Smooth muscle cell of the brain vasculature (primary cell): ENCODE measurements at places on chromosomes 13 and 19.

DNA sequence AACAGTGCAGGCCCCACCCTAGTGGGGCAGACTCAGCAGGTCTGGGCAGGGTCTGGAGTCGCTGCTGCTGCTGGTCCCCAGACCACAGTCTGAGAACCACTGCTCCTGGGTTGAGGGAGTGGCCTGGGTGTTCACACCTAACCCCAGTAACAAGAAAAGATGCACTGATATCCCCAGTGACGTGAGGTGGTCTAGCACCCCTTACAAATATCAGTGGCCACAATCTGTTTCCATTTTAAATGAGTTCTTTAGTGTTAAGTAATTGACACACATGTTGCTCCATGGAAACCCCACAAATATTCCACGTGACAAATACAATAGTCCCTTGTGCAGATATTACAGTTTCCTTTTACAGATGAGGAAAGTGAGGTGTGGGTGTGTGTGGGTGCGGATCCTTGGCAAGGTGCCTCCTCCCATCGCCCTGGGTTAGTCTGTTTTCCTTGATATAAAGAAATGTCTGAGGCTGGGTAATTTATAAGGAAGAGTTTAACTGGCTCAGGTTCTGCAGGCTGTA is 96.3 kb upstream of the GPR183 start:
- no peak for DNase-seq

- no peak for DNase-seq
Measured at GRCh38 chr19:3073159-3073563, 10.9 kb upstream of the TLE5 start.

GRCh38 chr13:63367522-63368198 is 1952.0 kb upstream of the PCDH20 start:
- DNase-seq, result no peak

GRCh38 chr13:110008816-110009215 is 222.4 kb upstream of the IRS2 start:
- DNase-seq, result no peak

DNA sequence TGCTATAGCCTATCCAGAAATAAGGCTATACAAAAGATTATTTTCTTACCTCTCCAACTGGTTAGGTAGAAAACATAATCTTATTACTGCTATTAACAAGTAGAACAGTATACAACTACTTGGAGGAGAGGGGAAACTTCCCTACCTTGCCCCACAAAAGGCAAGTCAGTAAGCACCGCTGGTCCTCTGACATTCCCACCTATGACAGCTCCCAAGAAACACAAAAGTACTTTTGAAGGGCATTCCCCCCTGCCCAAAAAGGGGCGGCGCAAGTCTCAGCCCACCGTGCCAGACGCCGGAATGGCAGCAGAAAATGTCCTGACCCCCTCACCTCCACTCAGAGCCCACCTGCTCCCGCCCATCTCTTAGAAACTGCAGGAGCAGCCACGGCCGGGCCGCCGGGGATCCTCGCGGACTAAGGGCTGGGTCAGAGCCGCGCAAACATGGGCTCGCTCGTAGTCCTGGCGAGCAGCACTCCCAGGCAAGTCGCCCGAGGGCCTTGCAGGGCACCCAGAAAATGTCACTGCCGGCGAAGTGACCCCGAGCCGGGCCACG is 437 bp downstream of the SUCLA2 start:
- DNase-seq, result no peak

- DNase-seq, result no peak
Measured at GRCh38 chr13:33636243-33636642, 181.7 kb upstream of the RFC3 start.

DNA sequence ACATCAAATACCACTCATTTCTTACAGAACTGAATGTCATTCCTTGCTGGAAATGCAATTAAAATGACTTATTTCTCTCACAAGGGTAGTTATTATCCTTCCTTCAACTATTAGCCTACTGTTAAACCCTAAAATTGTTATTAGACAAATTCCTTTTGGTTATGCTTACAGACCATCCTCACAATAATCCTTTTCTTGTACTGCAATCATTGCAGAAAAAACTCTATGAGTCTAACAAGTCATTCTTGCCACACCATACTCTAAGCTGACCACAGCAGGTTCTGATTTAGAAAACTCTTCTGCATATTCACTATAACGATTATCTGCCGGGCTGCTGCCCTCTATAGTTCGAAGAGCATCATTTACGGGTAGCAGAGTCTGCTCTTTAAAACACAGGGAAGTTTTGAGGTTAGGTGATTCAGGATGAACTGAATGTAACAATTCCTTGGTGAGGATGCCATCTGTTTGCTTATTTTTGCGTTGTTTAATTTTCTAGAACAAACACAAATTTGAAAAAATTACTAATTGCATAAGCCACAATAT is 38.2 kb downstream of the MTMR6 start:
- no peak for DNase-seq

DNA sequence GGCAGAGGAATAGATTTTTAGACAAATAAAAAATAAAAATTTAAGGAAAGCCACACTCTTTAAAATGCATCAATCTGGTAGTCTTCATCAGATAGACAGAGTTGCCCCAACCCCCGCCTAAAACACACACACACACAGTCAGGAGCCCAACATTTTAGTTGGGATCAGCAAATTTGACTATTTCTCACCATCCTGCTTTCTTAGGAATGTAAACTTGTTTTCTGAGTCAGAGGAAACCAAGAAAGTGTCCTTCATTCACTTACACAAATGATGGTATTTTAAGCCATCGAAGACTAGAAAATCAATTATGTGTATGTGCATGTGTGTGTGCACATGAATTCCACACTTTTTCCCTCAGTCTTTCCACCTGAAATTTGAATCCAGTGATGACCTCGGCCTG is 1657.5 kb downstream of the SLITRK1 start:
- no peak for DNase-seq

- DNase-seq, result no peak
Measured at GRCh38 chr13:24032252-24032651, 128.3 kb upstream of the SPATA13 start.

DNA sequence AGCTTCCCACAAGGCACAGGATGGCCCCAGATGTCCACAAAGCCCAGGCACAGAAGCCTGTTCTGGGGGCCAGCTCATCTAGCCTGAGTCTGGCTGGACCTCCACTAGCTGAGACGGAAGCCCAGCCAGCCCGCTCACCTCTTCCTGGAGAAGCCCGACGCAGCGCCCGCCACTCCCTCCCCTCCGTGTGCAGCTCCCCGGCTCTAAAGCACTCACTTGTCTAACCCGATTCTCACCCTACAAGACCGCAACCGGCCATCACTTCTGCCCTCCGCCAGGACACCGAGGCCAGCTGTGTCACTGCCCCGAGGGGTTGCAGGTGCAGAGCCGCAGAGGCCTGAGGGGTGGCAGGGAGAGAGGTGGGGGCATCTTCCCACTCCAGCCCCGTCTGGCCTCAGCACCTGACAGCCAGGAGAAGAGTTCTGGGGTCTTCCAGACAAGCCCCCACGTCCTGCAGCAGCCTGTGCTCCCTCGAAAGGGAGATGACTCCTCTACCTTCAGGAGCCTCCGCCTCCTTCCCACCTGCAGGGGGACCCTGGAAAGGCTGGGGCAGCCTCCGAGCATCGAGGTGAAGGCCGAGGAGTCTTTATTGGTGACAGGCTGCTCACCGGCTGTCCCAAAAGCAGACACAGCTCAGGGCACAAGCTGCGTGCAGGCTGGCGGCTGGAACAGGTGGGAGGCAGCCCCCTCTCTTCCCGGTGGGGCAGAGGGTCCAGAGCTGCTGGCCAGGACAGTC is 5.9 kb upstream of the DIRAS1 start:
- no peak for DNase-seq

DNA sequence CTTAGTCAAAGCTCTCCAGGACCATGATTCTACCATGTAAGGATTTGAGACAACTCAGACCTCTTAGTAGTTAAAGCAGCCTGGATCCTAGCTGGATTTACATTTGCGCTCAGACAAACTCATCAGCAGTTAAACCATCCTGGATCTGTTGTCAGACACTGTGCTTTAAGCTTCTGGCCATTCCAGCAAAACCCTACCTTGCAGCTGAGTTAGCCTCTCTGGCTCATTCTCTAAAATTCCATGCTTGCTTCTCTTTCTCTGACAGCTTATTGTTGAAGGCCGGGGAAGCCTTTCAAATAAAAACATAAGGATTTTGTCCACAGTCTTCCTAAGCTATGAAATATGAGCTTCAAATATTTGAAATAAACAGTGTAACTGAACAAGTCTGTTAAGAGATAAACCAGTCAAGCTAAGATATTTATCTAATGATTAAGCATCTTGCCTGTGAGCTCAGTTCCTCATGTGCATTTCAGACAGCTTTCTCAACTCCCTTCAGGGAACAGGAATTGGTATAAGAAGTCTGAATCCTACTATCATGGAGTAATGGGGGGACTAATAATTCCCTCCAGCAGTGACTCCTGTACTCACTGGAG is 89.3 kb downstream of the SLAIN1 start:
- no peak for DNase-seq

GRCh38 chr19:16070366-16070990 is 5.8 kb upstream of the TPM4 start:
- no peak for DNase-seq

GRCh38 chr19:40780582-40780981 is 2.5 kb downstream of the RAB4B start:
- no peak for DNase-seq

DNA sequence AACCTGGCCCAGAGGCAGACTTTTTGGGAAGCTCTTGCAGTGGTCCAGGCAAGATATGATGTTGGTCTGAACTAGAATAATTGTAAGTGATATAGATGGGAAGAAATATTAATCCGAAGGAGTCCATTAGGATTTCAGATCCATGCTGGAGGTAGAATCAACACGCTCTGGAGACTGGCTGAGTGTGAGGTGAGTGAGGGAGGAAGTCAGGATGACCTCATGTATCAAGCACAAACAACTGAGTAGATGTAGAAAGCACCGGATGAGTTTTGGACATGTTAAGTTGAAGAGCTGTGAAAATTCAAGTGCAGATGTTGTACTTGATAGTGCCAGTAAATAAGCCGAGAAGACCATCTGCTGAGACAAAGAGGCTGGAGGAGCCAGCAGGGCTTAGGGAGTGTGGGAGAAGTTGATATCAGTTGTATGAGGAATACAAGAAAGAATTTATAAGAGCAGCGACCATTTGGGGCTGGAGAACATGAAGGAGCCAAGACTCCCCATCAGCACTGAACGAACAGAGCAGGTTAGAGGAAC is 5.3 kb upstream of the CNMD start:
- no peak for DNase-seq

GRCh38 chr19:46859637-46860124 is 1.1 kb upstream of the ARHGAP35 start:
- no peak for DNase-seq

DNA sequence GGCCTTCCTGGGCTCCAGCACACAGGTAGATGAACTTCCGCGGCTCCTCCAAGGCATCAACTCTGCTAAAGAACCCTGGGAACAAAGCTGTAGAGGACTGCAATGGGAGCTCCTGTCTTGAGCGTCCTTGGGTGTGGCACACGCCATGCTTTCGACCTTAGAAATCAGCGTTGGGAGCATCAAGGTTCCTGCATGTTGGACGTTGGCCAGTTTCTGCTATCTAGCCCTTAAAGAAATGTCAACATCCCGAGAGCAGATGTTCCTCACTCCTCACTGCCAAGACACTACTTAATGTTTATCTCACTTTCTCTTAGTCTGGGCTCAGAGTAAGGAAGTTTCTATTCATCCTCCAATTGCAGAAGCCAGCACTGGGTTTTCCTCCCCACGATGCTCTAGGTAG is 70.6 kb upstream of the MEDAG start:
- no peak for DNase-seq

GRCh38 chr13:109427148-109427547 is 359.2 kb downstream of the IRS2 start:
- DNase-seq, result no peak

DNA sequence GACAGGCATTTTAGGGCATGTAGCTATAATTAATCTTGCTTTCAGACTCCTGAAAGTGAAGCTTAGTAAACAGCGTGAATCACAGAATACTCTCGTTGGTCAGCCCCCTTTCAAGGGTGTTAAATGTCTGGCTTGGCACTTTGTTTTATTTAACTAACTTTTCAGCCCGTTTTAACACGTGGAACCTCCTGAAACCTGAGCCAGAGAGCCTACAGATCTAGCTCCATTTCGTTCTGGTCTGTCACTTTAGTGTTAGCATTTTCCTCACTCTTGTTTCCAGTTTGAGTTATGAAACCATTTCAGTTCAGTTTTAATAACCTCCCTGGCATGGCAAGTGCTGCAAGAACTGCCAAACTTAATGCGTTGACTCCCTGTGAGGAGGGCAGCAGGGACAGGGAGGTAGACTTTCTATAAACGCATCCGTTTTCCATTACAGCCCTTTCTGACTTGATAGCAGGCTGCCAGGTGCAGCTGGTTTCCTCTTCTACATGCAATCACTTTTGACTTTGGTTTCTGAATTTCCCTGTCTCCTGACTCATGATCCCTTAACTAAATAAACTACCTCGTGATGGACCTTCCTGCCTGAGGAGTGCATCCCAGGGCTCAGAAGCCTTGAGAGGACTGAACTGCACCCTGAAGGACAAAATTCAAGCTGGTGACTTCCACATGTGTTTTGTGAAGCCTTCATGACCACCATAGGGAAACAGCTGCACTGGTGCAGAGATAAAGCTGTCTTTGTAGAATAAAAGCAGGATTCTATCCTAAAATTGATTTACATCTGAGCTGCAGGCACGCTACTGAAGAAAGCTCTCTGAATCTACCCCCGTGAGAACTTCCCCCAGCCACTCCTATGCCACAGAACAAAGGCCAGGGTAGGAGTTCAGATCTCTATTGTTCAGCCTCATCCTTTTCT is 192.6 kb downstream of the DLEU7 start:
- DNase-seq, result no peak

DNA sequence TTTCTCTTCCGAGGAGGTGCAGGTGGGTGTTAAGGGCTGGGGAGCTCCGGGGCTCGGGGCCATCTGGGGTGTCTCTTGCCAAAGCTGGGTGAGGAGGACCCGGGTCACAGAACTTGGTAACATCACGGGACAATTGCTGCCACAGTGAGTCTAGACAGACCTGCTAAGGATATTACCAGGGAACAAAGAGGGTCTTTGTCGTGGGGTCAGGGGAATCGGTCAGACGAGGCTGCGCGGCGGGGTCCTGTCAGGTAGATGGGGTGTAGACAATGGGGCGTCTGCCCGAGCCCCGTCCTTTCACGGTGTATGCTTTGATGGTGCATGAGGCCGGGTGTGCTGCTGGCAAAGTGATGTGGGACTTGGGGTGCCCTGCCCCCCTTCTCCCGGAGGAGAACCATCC is 7.8 kb downstream of the PGPEP1 start:
- no peak for DNase-seq

DNA sequence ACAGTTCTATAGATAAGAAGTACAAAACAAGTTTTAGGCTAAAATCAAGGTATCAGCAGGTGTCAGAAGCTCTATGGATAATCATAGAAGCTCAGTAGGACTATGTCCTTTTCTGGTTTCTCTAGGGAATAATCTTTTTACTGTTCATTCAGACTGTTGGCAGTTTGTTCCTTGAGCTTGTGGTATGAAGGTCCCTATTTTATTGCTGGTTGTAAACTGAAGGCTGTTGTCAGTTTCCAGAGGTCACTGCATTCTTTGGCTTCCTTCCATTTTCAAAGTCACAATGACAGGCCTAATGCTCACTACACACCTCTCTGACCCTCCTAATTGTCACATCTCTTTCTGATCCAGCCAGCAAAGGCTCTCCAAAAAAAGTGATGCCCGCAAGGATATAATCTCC is 337.9 kb upstream of the EDNRB start:
- DNase-seq, result no peak
